ENCODE measurements at places on chromosomes 13 and 19.
A peak's percentile ranks its signal among the peaks of the same experiment; 100 is the strongest.

DNA sequence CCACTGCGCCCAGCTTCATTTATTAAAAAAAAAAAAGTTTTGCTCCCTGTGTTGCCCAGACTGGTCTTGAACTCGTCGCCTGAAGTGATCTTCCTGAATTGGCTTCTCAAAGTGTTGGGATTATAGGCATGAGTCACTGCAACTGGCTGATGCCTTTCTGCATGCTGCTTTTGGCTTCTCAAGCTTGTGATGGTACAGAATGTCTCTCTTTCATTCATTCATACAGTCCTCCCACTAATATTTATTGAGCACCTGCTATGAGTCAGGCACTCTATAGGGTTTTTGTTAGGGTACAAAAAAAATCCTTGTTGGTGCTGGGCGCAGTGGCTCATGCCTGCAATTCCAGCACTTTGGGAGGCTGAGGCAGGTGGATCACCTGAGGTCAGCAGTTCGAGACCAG, 9.0 kb downstream of the TSPAN16 start:
- no peak for DNase-seq

GRCh38 chr19:47187797-47188196, 43.2 kb downstream of the BBC3 start:
- no peak for DNase-seq

- DNase-seq, result peak; percentile 67
These were observed 1.9 kb upstream of the ZNF580 start for GRCh38 chr19:55638864-55639359.

DNA sequence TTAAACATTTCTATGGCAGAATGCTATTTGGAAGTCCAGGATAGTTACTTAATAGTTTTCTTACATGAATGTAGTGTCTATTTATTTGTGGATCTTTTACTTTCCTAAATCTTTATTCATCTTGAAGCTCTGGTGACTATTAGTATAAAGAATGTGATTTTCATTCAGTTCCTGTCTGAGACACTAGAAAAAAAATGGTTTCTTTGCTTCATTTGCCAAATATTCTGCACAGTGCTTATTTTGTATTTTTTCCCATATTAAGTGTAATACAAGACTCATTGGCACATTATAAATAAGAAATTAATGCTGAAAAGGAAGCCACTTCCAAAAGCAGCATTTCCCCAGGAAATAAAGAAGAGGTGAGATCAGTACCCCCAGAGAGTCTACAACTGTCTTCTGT, 109.8 kb downstream of the POSTN start:
- DNase-seq, result no peak

- DNase-seq, result no peak
These were observed 126.1 kb upstream of the MCF2L start for GRCh38 chr13:112842931-112843391.

- DNase-seq, result no peak
These were observed 56.1 kb downstream of the ALOX5AP start for GRCh38 chr13:30791354-30792001.
